Breast epithelium (tissue), 4 donors: ENCODE measurements at places on chromosomes 16 and 17. TPM values are rescaled to one million over a fixed set of nuclear protein-coding genes. Genes with fewer than 3 reads are reported as not detected.

GRCh38 chr17:75769536-75769935 is 4.5 kb upstream of the GALK1 start:
- no peaks in the 10 kb centered on the region for H3K36me3 ChIP-seq
- no peak overlapping the region for H3K4me3 ChIP-seq
- H3K4me1 ChIP-seq: no peaks in the 10 kb centered on the region
- H3K27me3 ChIP-seq: no peaks in the 10 kb centered on the region

- no peaks in the 10 kb centered on the region for H3K27me3 ChIP-seq
- H3K36me3 ChIP-seq: no peaks in the 10 kb centered on the region
- H3K27ac ChIP-seq: peak overlapping the region; percentile 94
- no peak for DNase-seq
These were observed 9.9 kb downstream of the FMNL1 start for GRCh38 chr17:45231481-45232116.

GRCh38 chr16:57349212-57350031 is 9.2 kb upstream of the CCL22 start:
- H3K4me3 ChIP-seq: no peak overlapping the region
- H3K27me3 ChIP-seq: no peaks in the 10 kb centered on the region
- H3K4me1 ChIP-seq: no peaks in the 10 kb centered on the region

GRCh38 chr16:19749571-19750080 is 31.6 kb downstream of the IQCK start:
- H3K36me3 ChIP-seq: no peaks in the 10 kb centered on the region
- H3K27me3 ChIP-seq: no peaks in the 10 kb centered on the region
- DNase-seq: no peak
- H3K4me3 ChIP-seq: no peak overlapping the region
- H3K4me1 ChIP-seq: no peaks in the 10 kb centered on the region

GRCh38 chr16:77289331-77289809 is 90.2 kb downstream of the SYCE1L start:
- no peaks in the 10 kb centered on the region for H3K27me3 ChIP-seq
- DNase-seq: no peak
- H3K36me3 ChIP-seq: no peaks in the 10 kb centered on the region
- no peak overlapping the region for H3K27ac ChIP-seq

DNA sequence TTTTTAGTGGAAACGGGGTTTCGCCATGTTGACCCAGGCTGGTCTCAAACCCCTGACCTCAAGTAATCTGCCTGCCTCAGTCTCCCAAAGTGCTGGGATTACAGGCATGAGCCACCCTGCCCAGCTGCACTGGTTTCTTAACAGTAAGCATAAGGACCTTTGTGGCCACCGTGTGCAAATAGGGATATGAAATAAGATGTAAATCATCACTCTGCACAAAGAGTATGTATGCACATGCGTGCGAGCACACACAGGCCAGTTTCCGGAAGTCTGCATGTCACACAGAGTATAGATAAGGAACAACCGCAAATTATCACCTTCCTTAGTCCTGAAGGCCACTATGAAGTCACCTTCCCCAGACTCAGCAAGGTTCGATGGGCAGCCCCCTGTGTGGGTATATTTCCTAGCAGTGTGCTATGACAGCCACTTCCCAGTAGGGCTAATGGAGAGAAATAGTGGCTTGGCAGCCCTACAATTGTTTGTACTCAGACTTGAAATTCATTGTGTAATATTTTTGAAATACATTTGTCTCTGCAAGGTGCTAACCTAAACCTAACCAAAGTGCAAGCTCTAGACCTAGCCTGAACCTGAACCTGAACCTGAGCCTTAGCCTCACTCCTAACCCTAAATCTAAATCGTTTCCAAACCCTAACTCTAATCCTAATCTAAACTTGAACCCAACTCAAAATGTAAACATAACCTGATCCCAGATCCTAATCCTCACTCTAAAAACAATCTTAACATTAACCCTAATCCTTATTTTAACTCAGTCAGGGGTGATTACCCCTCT is 48.4 kb upstream of the SKAP1 start:
- H3K4me3 ChIP-seq: no peak overlapping the region
- H3K4me1 ChIP-seq: no peaks in the 10 kb centered on the region
- no peak overlapping the region for H3K27ac ChIP-seq
- no peak for DNase-seq
- H3K36me3 ChIP-seq: no peaks in the 10 kb centered on the region
- no peaks in the 10 kb centered on the region for H3K27me3 ChIP-seq

DNA sequence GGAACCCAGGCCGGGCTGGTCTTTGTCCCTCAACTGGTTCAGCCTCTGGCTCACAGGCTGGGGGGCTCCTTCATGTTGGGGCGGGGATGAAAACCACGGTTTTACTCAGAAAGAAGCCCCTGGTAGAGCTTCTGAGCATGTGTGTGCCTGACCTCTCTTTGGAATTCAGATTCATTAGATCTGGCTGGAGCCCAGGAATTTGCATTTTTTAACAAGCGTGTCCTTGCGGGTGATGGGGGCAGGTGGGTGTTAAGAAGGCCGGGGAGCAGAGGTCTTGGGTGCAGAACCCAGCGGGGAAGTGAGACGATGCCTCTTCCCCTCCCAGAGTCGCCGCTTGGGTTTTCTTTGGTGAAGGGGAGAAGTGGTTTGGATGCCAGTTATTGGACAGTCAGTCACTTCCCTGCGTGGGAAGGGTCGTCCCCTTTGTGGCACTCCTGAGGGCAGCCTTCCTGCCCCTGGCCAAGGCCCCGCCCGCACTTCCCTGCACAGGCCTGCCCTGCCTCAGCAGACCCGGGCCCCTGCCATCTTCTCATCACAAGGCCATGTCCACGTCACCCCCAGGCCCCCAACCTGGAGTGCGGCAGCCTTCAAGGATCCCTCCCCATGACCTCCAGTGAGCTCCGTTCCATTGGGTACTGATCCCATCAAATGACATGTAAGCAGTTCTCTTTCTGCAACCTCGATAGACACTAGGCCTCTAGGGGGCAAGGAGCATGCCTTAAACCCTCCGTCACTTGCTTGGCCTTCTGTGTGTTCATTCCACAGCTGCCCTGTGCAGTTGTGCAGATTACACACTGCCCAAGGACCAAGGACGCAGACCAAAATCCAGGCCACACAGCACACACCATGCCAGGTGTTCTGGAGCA is 177.7 kb upstream of the CIBAR2 start:
- no peaks in the 10 kb centered on the region for H3K27me3 ChIP-seq
- no peak overlapping the region for H3K27ac ChIP-seq
- no peak for DNase-seq
- H3K4me3 ChIP-seq: no peak overlapping the region

- H3K27ac ChIP-seq: no peak overlapping the region
- no peaks in the 10 kb centered on the region for H3K27me3 ChIP-seq
- DNase-seq: no peak
- no peaks in the 10 kb centered on the region for H3K36me3 ChIP-seq
- no peak overlapping the region for H3K4me3 ChIP-seq
These were observed 11.6 kb downstream of the IL34 start for GRCh38 chr16:70657956-70658355.

- H3K27ac ChIP-seq: no peak overlapping the region
- H3K4me3 ChIP-seq: no peak overlapping the region
- no peaks in the 10 kb centered on the region for H3K27me3 ChIP-seq
- DNase-seq: no peak
- H3K4me1 ChIP-seq: no peaks in the 10 kb centered on the region
- H3K36me3 ChIP-seq: no peaks in the 10 kb centered on the region
These were observed 721.2 kb upstream of the SOX9 start for GRCh38 chr17:71399649-71400048.

DNA sequence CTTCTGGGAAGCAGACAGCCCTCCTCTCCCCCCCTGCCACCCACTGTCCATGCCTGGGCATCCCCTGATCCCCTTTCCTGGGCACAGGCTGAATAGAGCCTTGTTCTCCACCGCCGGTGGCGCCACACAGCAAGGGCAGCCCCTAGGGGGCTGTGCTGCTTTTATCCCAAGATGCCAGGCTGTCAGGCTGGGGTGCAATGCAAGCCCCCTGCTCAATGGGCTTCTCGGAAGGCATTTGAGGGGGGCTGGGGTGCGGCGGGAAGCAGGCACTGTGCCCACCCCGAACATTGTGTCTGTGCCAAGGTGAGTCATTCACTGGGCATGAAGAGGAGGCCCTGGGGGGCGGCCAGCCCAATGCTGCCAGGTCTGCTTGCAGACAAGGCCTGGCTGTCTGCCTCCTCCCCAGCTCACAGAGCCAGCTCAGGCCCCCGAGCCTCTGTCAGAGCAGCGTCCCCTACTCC is 1.5 kb upstream of the GFAP start:
- H3K4me3 ChIP-seq: no peak overlapping the region
- H3K4me1 ChIP-seq: no peaks in the 10 kb centered on the region
- peak; percentile 84 for DNase-seq
- H3K27ac ChIP-seq: peak overlapping the region; percentile 87
- no peaks in the 10 kb centered on the region for H3K36me3 ChIP-seq

GRCh38 chr16:56960681-56961281 is 969 bp upstream of the CETP start:
- H3K4me1 ChIP-seq: no peaks in the 10 kb centered on the region
- no peak overlapping the region for H3K4me3 ChIP-seq
- H3K27me3 ChIP-seq: no peaks in the 10 kb centered on the region
- H3K27ac ChIP-seq: no peak overlapping the region

DNA sequence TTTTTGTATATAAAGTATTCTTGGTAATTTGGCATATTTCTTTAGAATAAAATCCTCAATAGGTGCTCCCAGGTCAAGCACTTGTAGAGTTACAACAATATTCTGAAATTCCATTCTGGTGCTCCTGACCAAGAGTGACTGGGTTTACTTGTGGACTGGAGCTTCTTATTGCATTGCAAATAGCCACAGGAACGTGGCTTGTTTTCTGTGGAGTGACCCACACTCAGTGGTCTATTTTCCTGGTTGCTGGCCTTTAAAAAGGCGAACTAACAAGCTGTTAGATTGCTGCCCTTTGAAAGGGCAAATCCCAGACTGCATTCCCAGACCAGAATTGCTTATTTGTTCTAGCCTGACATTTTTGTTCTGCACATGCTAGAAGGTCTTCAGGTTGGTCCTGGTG is 658.8 kb upstream of the GOT2 start:
- no peaks in the 10 kb centered on the region for H3K27me3 ChIP-seq
- H3K4me3 ChIP-seq: no peak overlapping the region
- no peaks in the 10 kb centered on the region for H3K36me3 ChIP-seq

GRCh38 chr16:9139965-9140364 is 48.5 kb downstream of the HAPSTR1 start:
- no peak overlapping the region for H3K27ac ChIP-seq
- H3K4me3 ChIP-seq: no peak overlapping the region
- no peaks in the 10 kb centered on the region for H3K4me1 ChIP-seq
- DNase-seq: no peak
- H3K36me3 ChIP-seq: no peaks in the 10 kb centered on the region

- no peaks in the 10 kb centered on the region for H3K36me3 ChIP-seq
- H3K27me3 ChIP-seq: peaks cover 78% of the 10 kb centered on the region
- no peak overlapping the region for H3K4me3 ChIP-seq
- no peak overlapping the region for H3K27ac ChIP-seq
These were observed 3.3 kb downstream of the TPSD1 start for GRCh38 chr16:1258906-1259759.

DNA sequence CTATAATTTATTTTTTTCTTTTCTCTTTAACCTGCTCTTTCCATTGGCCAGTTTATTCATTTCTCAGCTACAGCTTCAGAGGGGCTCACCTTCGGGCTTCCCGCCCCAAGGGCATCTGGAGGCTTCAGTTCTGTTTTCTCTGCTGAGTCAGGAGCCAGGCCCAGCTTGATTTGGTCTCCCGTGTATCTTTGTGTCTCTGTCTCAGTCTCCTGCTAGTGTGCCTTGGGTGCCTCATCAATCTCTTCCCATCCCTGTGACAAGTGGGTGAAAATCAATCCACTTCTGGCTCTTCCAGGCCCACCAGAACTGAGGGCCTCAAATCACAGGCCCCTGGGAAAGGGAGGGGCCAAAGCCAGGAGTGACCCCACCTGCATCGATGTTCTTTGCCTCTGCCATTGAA is 72.1 kb downstream of the CCDC182 start:
- no peaks in the 10 kb centered on the region for H3K27me3 ChIP-seq
- no peak overlapping the region for H3K27ac ChIP-seq
- no peak for DNase-seq
- H3K4me3 ChIP-seq: no peak overlapping the region
- H3K36me3 ChIP-seq: no peaks in the 10 kb centered on the region

- no peak overlapping the region for H3K4me3 ChIP-seq
- no peaks in the 10 kb centered on the region for H3K27me3 ChIP-seq
- no peaks in the 10 kb centered on the region for H3K36me3 ChIP-seq
- no peak for DNase-seq
- no peaks in the 10 kb centered on the region for H3K4me1 ChIP-seq
These were observed 50.6 kb downstream of the RNF112 start for GRCh38 chr17:19461681-19462080.

DNA sequence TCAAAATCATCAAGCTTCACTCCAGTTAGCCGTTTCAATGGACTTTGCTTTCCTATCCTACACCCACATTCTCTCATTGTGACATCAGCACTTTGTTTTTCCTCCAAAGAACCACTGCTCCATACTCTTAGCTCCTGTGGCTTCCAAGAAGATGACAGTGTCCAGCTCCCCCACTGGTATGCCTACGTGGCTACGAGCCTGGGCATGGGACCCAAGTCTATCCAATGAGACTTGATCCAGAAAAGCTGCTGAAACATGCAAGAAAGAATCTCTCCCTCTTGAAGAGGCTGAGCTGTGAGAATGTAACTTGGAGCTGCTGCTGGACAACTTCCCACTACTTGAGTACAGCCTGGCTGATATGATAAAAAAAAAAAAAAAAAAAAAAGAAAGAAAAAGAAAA is 9.4 kb downstream of the TOX3 start:
- no peaks in the 10 kb centered on the region for H3K36me3 ChIP-seq
- DNase-seq: no peak
- H3K4me1 ChIP-seq: no peaks in the 10 kb centered on the region
- no peak overlapping the region for H3K4me3 ChIP-seq
- H3K27ac ChIP-seq: no peak overlapping the region
- no peaks in the 10 kb centered on the region for H3K27me3 ChIP-seq

GRCh38 chr17:7717756-7718350 is 309 bp downstream of the DNAH2 start:
- H3K4me3 ChIP-seq: peak overlapping the region; percentile 44
- peaks cover 3% of the 10 kb centered on the region for H3K27me3 ChIP-seq

DNA sequence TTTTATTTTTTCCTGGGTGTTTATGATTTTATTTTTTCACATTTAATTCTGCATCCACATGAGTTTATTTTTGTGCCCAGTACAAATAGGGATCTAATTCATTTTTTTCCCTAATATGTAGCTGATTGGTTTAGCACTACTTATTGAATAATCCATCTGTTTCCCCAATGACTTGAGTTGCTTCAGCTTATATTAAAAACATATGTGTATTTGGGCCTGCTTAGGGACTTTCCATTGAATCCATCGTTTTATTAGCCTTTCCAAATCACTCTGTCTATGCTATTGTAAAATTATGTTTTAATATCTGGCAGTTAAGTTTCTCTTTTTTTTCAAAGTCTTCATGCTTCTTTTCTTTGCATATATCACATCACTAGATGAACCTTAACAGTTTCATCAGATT is 42.2 kb downstream of the WWP2 start:
- no peaks in the 10 kb centered on the region for H3K27me3 ChIP-seq
- H3K27ac ChIP-seq: no peak overlapping the region
- no peaks in the 10 kb centered on the region for H3K4me1 ChIP-seq
- no peak for DNase-seq

Gene OR1D2
- total RNA-seq: not detected

Gene LCAT
- 15.4 TPM for total RNA-seq

Gene ITGAL
- total RNA-seq: 5.7 TPM

Gene ARHGDIG
- total RNA-seq: 2.3 TPM

Gene ZNF652
- total RNA-seq: 34.2 TPM

Gene ENO3
- 4.6 TPM for total RNA-seq

Gene CMTM2
- not detected for total RNA-seq

Gene KRT16
- total RNA-seq: 100 TPM

Gene ZNF750
- total RNA-seq: 5.6 TPM

Gene RUSF1
- total RNA-seq: 68.2 TPM

Gene CASKIN1
- total RNA-seq: 0.44 TPM
